ENCODE measurements at places on chromosomes 6 and 20.

GRCh38 chr6:157326979-157327378, 3.7 kb upstream of the TMEM242 start:
- no peak for DNase-seq

DNA sequence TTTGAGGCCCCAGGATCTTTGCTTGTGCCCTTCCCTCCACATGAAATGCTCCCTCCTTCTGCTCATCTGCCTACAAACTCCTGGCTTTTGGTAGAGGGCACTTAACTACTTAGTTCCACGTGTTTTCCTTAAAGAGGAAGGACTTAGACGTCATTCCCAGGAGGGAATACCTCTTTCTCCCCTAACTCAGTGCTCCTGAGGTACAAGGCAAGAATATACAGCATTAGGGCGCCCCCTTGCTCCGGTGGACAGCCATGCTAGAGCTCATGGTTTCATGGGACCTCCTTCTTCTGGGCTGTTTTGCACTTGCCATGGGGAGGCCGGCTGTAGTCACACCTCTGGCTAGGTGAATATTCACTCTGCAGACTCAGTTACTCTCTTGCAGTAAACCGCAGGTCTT, 93.8 kb upstream of the LY86 start:
- DNase-seq: no peak

DNA sequence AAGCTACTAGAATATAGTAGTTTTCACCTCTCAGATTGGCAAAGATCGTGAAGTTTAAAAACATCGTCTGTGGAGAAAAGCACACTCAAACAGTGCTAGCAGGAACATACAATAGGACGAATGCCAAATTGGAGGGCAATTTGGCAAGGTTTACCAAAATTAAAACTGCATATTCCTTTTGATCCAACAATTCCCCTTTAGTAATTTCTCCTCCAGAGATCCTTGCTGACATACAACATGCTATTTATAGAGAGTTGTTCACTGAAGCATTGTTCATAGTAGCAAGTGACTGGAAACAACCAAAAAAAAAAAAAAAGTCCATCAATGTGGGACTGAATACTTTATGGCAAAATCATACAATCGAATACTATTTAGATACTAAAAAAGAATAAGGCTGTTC, 202.2 kb downstream of the ATXN1 start:
- no peak for DNase-seq

DNA sequence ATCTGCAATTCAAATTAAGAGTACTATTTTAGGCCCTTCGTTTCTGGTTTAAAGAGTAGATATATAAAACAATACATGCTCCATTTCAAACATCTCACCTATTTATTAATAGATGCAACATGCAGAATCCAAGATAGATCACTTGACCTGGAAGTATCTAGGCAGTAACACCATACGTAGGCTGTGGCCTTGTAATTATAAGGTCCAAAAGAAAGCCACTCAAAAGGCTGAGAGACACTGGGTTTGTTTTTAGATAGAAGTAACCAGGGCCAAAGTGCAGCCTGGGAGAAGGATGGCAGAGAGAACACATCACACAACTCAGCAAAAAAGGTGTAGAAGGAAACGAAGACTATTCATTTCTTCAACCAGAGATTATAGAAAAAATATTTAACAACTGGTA, 8.4 kb upstream of the GFOD1 start:
- no peak for DNase-seq

- DNase-seq: no peak
Observed at GRCh38 chr6:144745439-144745838, 460.3 kb downstream of the UTRN start.

DNA sequence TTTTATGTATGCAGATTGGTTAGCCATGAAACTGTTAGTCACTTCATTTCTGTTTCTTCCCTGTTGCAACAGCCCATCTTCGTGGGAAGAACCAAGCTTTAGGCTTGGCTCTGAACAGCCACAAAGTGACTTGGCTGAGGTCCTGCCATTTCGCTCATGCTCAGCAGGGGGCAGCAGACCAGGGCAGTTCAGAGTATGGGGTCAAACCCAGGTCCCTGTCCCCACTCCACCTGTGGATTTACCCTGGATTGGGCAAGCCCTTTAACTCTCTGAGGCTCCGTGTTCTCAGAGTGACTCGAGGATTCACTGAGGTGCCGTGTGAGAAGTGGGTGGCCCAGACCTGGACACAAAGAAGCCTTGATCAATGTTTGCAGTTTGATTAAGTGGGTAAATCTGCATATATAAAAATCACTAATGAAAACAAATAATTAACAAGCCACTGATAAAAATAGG, 19.8 kb upstream of the MAP1LC3A start:
- DNase-seq: no peak

DNA sequence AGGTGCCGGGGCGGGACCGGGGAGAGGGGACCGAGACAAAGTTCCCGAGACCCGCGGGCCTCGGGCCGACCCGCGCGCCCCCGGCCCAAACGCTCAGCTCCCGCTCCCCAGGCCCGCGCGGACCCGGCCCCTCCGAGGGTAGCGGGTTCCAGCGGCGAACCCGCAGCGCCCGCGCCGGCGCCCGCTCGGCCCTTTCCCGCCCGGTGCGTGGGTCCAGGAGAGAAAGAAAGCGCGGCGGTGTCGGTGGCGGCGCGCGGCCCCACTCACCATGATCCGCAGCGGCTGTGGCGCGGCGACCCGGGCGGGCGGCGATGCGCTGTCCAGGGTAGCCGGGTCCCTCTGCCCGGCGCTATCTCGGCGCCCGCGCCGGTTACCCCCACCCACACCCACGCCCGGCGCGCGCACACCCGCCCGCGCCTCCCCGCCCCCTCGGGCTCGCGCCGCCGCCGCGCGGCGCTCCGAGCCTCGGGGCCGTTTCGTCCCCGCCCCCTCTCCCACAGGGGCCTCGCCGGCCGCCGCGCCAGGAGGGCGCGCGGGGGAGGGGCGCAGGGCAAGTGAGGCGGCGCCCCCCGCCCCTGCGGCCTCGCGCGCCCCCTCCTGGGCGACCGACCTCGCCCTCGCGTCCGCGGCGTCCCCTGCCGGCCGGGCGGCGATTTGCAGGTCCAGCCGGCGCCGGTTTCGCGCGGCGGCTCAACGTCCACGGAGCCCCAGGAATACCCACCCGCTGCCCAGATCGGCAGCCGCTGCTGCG, at the start of gene ELOVL2:
ELOVL2 (minus strand) TSS at position 345 of the 751 bp plus-strand sequence; CDS start at position 270, 75 bp downstream.
- DNase-seq: no peak

GRCh38 chr6:110201151-110201884, 21.1 kb downstream of the CDC40 start:
- DNase-seq: no peak

DNA sequence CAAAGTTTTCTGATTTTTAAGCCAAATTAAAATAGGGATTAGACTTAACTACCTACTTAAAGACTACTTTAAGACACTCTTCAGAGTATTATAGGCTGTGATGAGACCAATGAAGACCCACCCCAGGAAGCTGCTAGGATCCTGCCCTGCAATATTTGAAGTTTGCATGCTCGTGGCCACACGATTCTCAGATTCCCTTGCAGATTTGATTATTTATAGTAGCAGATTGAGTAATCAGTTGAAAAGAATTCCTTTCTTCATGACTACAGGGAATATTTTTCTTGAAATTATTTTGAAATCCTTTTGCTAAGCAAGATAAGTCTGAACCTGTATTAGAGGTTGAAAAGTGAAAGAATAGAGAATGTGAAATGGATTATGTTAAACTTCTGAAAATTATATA, 122.3 kb downstream of the B3GAT2 start:
- no peak for DNase-seq

- DNase-seq: no peak
Observed at GRCh38 chr20:19628570-19629134, 129.4 kb upstream of the RIN2 start.

All from stimulated activated CD4-positive, alpha-beta T cell treated with anti-CD3 and anti-CD28 coated beads, Interleukin-15, amount 100 ng/mL, for 1 hour (primary cell).